ENCODE measurements at places on chromosomes 2 and 18.

DNA sequence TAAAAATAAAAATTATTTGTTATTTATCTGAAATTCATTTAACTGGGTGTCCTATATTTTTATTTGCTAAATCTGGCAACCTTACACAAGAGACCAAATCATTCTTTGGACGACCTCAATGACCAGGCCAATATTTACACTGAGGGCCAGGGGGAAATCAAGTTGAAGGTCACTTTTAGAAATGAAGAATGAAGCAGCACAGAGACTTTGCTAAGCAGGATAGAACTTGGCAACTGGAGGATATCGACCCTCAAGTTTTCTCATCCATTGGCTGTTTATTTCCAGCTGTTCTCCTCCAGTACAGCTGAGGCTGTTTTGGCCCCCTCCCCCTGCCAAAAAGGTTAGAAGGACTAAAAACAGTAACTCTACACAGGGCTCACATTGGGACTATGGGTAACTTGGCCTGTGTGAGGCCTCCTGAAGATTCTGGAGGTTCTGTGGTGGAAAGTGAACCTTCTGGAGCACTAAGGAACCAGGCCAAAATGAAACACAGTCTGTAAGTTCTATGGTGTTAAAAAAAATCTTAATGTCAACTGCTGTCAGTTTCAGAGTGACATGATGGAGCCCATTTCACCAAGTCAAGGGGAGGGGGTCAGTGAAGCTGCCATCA lies 32.2 kb upstream of the ZFP36L2 start:
- DNase-seq, result no peak

DNA sequence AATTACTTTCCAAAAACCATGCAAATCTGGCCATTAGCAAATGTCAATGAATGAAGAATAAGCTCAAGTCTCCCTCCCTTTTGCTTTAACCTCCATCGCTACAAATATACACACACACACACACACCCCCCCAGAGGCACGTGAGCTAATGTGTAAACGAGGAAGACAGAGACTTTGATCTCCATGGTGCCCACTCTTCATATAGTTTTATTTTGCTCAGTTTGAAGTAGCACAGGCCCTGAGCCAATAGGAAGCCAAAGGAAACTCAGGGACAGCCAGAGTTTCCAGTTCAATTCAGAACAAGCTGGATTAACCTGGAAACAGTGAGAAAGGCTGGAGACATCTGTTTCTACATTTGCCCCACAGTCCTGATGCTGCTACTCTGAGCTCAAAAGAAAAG lies 248.4 kb upstream of the MEIS1 start:
- DNase-seq, result no peak

GRCh38 chr2:222554517-222554916 lies 101.4 kb downstream of the FARSB start:
- DNase-seq, result no peak

DNA sequence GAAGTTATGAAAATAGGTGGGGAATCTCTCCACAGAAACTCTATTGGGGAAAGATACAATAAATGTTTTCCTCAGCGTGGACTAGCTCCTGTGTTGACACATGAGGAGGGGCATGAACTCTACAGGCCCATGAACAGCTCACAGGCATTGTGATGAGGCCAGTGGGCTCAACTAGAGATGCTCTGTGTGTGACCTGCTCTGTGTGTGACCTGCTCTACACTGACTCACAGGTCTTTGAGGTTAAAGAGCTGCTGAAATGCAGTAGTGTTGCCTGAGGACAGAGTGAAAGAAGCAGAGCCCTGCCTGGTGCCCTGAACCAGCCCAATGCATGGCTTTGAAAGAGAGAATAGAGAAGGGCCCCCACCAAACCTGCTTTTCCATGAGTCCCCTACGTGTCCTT lies 117.6 kb downstream of the MCFD2 start:
- DNase-seq, result no peak

- DNase-seq, result peak; percentile 51
Measured at GRCh38 chr2:177325554-177325953, 61.0 kb upstream of the NFE2L2 start.

- DNase-seq, result no peak
Measured at GRCh38 chr2:237418300-237418699, 4.3 kb upstream of the COL6A3 start.

DNA sequence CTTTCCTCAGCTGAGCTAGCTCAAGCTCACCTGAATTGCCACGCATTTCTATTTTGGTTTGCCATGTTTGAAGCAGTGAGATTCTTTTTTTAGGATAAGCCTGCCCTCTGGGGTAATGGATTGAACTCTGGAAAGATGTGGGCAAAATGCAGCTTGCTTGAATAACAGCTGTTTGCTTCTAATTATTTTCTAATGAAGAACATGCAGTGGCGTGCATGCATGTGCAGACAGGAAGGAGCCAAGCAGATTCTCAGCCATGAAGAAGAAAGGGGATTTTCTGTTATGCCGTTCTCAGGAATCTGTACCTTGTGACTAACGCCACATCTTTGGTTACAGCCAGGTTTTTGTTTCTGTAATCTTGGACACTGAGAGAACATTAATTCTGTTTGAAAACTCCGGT lies 171.2 kb downstream of the ANTXR1 start:
- no peak for DNase-seq

GRCh38 chr2:145961846-145962245 lies 1441.9 kb upstream of the ZEB2 start:
- DNase-seq, result no peak

DNA sequence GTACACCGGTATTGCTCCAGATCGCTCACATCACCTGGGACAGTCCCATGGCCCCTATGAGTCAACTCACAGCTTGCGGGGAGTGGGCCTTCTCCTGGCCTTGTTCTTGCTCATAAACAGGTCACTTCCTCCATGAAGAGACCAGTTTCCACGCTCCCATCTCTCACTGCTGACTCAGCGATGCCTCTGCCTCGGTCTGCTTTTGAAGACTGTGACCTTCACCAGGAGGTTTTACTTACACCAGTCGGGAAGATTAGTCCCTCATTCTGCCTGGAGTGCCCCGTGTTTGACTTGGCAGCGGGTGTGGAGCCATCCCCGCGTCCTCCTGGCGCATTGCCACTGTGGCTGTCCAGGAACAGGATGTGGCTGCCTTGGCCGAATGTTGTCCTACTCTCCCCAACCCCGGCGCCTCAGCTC lies 159.8 kb downstream of the RHBDD1 start:
- DNase-seq, result no peak

- DNase-seq, result no peak
Measured at GRCh38 chr2:172734711-172735581, 699 bp upstream of the RAPGEF4 start.

GRCh38 chr2:46518861-46519260 lies 39.5 kb downstream of the TMEM247 start:
- DNase-seq, result no peak

DNA sequence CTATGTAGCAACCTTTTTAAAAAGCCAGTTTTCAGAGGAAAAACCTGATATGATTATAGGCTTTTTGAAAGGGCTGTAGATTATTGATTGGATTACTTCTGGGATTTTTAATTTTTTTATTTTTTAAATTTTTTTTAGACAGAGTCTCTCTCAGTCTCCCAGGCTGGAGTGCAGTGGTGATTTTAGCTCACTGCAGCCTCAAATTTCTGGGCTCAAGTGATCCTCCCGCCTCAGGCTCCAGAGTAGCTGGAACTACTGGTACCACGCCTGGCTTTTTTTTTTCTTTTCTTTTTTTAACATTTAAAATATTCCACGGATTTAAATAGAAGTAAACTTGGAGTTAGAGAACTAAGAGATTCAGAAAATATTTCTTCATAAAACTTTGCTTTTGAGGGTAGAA lies 1.2 kb downstream of the MRPL19 start:
- no peak for DNase-seq

DNA sequence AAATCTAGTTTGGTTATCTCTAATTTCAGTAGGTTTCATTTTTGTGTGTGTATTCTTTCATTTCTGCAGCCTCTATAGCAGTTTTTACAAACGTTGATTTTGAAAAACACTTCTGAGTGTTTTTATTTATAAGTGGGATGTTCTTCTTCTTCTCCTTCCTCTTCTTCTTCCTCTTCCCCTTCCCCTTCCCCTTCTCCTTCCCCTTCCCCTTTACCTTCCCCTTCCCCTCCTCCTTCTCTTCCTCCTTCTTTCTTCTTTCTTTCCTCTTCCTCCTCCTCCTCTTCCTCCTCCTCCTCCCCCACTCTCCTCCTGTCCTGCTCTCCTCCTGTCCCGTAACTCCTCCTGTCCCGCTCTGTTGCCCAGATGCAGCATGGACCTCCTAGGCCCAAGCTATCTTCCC lies 4.2 kb downstream of the UGGT1 start:
- no peak for DNase-seq

DNA sequence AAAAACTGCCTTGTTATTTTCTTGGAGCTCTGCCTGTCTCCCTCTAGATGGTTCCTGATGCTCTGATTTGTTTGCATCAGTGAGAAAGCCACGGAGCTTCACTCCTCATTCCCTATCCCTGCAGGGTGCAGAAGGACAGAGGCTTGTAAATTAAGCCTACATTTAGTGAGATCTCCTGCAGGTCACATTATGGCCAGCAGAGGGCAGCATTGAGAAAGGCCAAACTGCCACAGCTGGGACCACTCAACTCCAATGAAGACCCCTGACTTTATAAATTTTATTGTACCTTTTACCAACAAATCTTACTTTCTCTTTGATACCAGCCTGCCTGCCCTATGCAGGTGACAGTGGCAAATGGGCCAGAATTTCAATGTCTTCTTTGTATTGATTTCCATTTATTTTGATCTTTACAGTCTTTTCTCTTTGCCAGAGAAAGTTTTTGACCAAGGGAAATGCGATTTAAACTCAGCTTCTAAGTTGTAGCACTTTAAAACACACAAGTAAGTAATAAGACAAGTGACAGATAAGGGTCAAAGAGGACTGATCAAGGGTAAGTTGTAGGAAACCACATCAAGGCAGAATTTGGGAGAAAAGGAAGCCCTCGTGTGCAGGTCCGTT lies 1029.1 kb upstream of the KLHL29 start:
- DNase-seq, result no peak

GRCh38 chr2:28713577-28714298 lies 37.9 kb upstream of the PPP1CB start:
- DNase-seq, result peak; percentile 83

DNA sequence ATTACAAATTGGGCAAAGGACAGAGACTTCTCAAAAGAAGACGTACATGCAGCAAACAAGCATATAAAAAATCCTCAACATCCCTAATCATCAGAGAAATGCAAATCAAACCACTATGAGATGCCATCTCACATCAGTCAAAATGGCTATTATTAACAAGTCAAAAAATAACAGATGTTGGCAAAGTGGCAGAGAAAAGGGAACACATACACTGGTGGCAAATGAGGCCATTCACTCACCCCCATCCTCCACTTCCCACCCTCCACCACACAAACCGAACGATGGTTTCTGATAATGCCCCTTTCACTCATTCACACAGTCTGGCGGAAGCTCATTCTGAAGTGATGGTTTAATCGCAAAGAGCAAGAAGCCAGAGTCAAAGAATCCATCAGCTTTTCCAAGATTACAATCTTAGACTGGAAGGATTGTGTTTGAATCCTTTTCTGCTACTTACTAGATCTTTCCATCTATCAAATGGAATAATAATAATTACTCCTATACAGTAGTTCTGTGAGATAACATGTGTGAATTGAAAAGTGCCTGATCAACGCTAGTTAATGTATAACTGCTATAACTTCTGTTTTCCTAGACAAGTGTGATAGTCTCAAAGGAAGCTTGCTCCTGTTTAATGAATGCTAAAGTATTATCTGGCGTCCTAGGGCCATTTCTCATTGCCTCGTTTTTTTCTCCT lies 16.9 kb upstream of the CD28 start:
- no peak for DNase-seq

DNA sequence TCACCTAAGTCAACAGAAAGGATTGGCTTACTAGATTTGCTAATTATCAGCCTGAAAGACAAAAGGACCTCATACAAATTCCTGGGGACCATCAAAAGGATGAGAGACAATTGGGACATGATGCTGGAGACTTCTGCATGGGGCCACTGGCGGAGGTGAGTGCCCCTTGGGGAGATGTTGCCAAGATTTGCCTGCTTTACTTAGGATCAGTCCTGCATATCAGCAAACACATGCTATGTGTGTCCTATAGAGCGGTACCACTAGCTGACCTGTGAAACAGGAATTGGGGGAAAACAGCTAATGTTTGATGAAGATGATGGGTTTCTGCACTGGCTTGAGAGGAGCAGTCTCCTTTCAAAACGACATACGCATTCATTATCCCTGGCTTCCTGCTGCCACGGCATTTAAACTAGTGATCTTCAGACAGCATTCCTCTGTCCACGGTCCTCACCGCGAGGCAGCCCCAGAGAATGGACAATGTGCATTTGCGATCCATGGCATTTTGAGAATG lies 104.2 kb downstream of the TGIF1 start:
- peak; percentile 18 for DNase-seq

GRCh38 chr18:55229682-55230081 lies 270.4 kb upstream of the CCDC68 start:
- no peak for DNase-seq

DNA sequence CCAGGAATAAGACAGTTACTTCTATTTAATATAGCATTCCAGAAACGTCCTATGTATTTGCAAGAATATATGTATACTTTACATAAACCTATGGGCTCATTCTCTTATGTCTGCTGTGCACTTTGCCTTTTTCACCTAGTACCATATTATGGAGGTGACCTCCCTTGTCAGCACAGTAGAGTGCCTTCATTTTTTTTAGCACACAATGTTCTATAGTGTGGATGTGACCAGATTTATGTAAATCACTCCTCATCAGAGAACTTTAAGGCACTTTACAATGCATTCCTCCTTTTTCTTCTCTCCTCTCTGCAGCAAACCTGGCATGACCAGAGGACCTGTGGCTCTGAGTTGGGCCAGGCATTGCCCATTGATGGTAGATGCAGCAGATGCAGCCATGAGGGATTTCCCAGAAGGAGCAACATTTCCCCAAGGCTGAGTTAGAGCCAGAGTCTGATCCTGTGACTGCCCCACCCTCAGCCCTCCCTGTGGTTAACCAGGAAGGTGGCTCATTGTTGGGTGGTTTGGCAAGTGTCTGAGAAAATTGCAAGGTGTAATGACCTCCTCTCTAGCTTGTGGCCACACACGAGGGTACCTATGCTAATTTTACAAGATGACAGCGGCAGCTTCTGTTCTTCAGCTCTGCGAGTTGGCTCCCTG lies 76.5 kb upstream of the DLX2 start:
- DNase-seq, result no peak

DNA sequence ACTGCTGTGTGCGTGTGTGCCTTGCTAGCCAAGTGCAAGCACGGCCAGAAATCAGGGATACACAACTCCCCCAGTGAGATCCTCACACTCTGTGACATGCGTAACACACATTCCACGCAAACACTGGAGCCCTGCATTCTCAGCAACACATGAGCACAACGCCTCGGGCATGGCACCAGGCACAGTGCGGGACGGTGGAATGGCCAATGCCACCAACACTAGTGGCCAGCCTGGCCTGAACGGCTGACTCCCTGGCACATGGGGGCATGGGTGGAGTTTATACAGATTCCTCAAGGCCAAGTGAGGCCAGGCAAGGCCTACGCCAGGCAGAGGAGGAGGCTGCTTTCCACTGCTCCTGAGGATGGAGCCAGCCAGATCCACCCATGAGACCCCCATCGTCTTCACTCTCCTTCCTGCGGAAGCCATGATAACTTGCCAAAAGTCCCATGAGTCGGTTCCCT lies 56.2 kb downstream of the ANKMY1 start:
- DNase-seq, result no peak

GRCh38 chr2:161030260-161031063 lies 129.8 kb upstream of the TANK start:
- peak; percentile 96 for DNase-seq
